ENCODE measurements at places on chromosomes 12 and 14. TPM values are rescaled to one million over a fixed set of nuclear protein-coding genes. Genes with fewer than 3 reads are reported as not detected.

Gene TAS2R9
- not detected for total RNA-seq

Gene RD3L
- total RNA-seq = not detected

Gene CPNE6
- not detected for total RNA-seq

Gene FGD6
- total RNA-seq = 13.6 TPM

Gene SALL2
- total RNA-seq = 0.69 TPM

Gene LTB4R2
- 3.5 TPM for total RNA-seq

Data from A549 treated with Hydrocortisone at 1 μM for 4 hours (cell line).